ENCODE measurements at places on chromosomes 3 and 15.
A peak's percentile ranks its signal among the peaks of the same experiment; 100 is the strongest.

- DNase-seq, result no peak
These were observed 14.1 kb downstream of the SIDT1 start for GRCh38 chr3:113546414-113546893.

GRCh38 chr3:66565301-66565700, 64.5 kb upstream of the LRIG1 start:
- DNase-seq, result no peak

GRCh38 chr3:63986146-63986545, 37.1 kb downstream of the PSMD6 start:
- no peak for DNase-seq

GRCh38 chr15:47824147-47824546, 106.8 kb downstream of the SEMA6D start:
- DNase-seq, result no peak

GRCh38 chr15:70519004-70519365, 244.4 kb downstream of the UACA start:
- DNase-seq, result no peak

DNA sequence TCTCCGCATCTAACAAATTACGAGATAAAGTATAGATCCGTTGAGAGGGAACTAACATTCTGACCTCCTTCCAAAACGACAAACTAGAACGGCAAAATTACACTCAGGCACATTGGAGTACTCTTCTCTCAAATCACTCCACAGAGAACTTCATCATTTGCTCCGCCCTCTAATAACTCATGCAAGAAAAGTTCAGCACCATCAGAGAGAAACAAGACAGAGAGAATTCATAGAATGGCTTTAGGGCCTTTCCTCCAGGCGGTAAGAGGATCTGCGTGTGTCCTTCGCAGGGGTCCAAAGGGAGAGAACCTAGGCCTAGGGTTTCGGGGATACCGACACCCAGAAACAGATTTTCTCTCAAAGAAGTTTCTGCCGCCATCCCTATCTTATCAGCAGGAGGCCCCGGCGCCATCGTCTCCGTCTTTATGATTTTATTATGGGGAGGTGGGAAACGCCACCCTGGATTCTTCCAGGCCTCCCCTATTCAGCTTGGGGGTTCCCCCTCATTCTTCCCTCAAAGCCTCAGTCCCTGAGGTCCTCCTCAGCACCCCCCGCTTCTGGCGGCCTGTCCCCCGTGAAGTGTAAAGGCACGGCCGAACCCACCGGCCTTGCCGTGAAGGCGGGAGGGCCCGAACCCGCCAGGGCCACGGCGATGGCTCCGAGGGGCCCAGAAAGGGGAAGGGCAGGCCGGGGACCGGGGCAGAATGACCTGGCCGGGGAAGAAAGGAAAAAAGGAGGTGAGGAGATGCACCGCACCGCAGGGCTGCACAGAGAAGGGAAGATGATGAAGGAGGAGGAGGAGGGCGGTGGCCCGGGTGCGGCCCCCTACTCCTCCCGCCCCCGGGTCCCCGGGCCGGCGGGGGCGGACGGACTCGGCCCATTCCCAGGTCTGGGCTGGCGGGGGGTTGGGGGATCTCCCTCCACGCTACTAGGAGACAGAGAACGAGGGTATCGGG, 768 bp downstream of the UBXN7 start:
- no peak for DNase-seq

DNA sequence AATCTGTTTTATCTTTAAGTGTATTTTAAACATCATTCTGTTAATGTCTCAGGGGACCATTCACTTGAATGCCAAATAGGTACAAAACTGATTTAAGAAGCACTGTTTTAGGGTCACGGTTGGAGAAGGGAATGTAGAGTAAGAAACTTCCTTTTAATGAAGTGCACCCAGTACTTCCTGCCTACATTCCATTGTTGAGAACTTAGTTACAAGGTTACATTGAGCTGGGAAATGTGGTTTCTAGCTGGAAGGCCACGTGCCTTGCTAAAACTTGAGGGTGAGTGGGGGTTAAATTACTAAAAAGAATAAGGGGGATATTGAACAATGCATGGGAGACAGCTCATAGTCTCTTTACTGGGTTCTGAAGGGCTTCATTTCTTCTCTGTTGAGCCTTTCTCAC, 78.3 kb upstream of the TBC1D5 start:
- DNase-seq, result no peak

GRCh38 chr15:97114900-97115760, 784.6 kb downstream of the NR2F2 start:
- no peak for DNase-seq

DNA sequence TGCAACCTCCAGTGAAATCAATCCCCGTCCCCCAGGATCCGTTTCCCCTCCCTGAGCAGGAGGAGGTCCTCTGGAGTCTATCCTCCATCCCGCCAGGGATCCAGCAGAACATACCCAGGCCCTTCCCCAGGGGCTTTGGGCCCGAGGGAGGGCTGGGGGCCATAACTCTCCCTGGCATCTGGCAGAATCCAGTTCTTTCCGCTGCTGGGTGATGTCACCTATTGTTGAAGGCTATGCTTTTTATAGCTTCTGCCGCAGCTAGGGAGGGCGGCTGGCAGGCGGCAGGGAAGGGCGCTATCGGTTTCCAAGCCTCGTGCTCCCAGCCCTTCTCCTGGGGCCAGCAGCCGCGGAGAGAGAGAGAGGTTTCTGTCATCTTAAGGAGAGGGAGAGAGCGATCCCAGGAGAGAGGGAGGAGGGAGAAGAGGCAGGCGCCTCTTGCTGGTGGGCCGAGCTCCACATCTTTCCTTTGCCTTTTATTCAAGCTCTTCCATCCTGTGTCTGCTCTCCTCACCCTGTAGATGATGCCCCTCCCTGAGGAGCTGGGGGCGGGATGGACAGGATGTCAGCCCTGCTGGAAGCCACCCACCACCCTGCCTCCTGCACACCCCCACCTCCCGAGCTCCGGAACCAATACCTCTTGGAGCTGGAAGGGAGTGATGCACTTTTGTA, 120.1 kb downstream of the ANP32A start:
- DNase-seq, result no peak

DNA sequence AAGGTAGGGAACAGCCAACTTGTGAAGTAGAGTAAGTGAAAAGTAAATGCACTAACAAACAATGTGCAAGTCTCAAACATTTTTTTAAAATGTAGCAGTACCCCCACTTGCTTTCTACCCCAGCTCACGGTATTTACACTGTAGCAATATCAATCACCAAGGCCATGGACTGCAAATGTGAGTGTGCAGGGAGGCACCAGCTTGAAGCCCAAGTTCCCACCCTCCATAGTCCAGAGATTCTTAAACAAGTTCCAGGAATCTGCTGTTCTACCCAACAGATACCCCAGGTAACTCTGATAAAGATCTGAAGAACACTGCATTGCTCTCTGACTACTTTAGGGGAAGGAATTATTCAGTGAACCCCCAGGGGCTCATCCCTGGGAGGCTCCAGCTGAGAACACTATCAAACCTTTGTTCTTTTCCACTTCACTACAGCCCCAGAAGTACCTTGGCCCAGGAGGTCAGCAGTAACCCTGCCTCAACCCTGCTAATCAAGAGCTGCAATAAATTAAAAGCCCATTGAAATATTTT, 86.1 kb downstream of the FOXP1 start:
- DNase-seq, result no peak

DNA sequence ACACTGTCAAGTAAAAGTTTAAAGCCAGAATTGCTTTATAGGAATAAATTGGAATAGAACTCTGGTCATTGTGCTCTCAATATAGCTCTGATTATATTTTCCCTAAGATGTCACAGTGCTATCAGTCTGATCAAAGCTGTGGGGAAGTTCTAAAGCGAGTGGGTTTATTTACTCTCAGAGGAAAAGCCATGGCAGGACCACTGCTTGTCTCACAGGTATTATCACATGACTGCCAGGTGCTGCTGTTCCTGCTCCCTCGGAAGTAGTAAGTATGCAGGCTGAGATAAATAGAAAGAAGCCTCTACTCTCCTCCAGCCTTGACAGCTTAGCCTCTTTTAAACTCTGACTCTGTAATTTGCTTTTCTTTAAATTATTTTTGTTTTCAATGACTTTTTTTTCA, 49.1 kb upstream of the UTS2B start:
- DNase-seq, result no peak

GRCh38 chr15:55168350-55168974, 28.3 kb downstream of the RSL24D1 start:
- DNase-seq, result peak; percentile 15

DNA sequence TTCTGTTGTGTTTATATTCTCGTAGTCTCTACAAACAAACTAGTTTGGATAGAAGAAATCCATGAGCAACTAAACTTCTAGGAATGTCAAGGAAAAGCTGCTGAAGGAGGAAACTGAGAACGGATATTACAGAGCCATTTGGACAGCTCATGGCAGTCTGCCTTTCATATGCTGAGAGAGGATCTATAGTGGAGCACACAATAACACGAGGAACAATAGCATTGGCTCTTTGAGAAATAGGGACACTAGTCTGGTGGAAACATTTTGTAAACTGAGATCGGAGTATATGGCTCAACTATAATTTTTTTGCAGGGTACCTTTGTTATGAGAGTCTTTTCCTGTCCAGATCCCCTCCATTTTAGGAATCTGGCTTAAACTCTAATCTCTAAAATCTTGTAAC, 200.5 kb downstream of the CLSTN2 start:
- no peak for DNase-seq

DNA sequence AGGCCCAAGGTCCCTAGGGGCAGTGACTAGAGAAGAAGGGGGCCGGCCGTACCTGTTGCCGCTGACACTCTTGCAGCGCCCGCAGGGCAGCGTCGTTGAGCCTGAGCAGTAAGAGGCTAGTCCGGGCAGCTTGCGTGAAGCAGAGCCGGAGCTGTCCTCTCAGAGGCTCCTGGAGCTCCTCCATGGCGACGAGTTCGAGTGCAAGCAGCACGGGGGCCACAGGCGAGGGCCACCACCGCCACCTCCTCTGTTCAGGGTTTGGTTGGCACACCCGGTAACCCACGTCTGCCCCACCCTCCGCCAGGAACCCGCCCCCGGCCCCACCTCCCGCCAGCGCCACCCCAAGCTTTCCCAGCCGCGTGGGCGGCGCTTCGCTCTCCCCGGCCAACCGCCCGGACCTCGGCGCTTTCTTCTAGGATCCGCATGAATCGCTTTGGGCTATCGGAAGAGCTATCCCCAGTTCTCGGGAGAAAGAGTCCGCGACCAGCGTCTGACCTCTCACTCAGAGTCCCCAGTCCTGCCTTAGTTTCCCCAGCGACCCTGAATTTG, at the start of gene ELL3:
TSS of gene ELL3 (minus strand) at position 249 of the 549 bp plus-strand sequence. CDS start at position 184, 65 bp downstream.
- DNase-seq, result peak; percentile 62

- no peak for DNase-seq
These were observed 33.0 kb downstream of the KBTBD8 start for GRCh38 chr3:67030785-67031740.

- no peak for DNase-seq
These were observed 8.9 kb downstream of the VWA5B2 start for GRCh38 chr3:184238246-184238818.

DNA sequence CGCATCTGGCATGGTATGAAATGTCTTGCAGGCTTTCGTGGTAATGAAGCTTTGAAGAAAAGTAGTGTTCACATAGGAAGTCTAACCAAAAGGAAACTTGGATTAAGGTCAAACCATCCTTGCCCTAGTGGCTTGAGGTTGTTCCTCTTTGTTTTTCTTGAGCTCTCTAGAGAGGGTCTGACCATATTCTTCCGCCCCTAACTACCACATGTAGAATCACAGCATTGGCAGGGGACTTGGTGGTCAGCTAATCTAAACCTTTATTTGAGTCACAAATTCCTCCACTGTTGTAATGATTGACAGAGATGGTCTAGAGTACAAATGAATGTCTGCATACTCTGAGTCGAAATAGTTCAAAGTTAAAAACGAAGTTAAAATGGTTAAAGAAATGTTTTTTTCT, 39.1 kb upstream of the PHLDB2 start:
- DNase-seq, result no peak

DNA sequence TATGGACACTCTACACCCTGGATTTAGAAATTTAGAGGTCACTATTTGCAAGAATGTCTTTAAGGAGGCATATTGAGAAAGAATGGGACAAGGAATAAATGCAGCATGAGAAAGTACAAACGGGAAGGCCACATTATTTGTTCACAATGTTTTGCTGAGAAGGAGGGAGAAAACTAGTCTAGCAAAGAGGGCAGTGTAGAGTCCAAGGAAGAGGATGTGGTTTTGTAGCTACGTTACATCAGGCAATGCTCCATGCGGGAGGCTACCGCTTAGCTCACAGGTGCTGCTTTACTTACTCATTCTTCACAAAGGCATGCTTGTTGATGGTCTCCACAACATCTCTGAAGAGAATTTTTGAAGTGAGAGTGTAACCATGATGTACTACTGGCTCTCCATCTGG, 191.1 kb downstream of the PLCH1 start:
- no peak for DNase-seq

GRCh38 chr3:177622520-177622919, 425.2 kb upstream of the TBL1XR1 start:
- DNase-seq, result no peak

- no peak for DNase-seq
These were observed 481.7 kb downstream of the GBE1 start for GRCh38 chr3:81279481-81280379.

DNA sequence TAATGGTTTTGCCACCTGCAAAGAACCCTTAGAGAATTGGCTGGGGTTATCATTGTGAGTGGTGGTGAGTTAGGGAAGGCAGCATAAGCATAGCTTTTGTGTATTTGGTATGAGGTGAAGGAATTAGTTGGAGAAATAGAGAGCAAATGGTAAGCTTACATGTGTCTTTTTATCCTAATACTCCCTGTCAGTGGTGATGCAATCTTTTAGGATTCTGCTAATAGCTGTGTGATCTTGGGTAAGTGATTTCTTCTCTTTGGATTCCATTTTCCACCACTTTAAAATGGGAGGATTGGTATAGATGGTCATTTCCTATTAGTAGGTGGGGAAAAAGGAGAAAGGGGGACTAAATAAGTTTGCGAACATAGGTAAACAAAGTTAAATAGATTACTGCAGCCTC, 30.9 kb downstream of the PIAS1 start:
- no peak for DNase-seq

DNA sequence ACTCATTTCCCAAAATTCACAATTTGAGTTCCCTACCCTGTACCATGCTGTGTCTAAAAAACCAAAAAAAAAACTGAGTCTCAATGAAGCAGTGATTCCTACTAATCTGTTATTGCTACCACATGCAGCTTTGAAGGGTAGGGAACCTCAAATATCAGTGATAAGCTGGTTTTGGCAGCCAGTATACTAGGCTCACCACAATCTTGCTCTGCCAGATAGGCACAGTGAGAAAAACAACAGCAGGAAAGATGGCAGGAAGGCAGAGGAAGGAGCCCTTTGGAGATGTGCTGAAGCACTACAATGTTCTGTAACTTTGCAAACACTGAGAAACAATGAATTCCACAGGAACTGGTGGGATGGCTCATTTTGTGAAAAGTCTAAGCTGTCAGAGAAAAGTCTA, 96.9 kb upstream of the UBP1 start:
- no peak for DNase-seq

DNA sequence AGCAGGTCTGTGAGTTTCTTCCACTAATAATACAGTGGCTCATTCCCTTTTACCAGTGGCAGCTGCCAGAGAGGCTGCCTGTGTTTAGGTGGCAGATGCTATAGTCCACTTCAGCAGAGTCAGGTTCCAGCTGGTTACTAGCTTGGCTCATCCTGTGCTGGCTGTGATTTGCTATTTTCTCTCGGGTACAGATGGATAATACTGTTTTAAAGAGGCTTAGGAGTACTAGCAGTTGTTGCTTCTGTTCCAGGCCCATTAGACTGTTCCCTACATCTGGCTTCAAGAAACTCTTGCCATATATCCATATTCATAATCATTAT, 41.0 kb downstream of the ZNF609 start:
- no peak for DNase-seq

GRCh38 chr3:170725285-170725731, 139.4 kb upstream of the SLC7A14 start:
- DNase-seq, result no peak
